ENCODE measurements at places on chromosomes 5 and 9. TPM values are rescaled to one million over a fixed set of nuclear protein-coding genes. Genes with fewer than 3 reads are reported as not detected.

DNA sequence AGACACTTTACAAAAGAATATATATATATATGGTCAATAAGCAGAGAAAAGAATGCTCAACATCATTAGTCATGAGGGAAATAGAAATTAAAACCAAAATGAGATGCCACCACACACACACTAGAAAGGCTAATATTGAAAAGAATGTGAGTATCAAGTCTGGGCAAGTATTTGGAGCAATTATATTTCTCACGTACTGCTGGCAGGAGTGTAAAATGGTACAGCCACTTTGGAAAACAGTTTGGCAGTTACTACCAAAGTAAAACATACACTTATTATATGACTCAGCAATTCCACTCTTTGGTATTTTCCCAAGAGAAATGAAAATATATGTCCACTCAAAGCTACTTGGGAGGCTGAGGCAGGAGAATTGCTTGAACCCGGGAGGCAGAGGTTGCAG is 29.8 kb downstream of the NEUROG1 start:
- DNase-seq = no peak

- DNase-seq = no peak
Observed at GRCh38 chr5:138574744-138575193, 432 bp downstream of the HSPA9 start.

GRCh38 chr9:130956636-130957450 is 17.8 kb upstream of the FIBCD1 start:
- no peak for DNase-seq

- DNase-seq = no peak
Observed at GRCh38 chr9:12538842-12539579, 154.2 kb upstream of the TYRP1 start.

- DNase-seq = no peak
Observed at GRCh38 chr5:59722874-59723273, 170.7 kb downstream of the PDE4D start.

- DNase-seq = no peak
Observed at GRCh38 chr5:39167141-39167971, 52.0 kb downstream of the FYB1 start.

DNA sequence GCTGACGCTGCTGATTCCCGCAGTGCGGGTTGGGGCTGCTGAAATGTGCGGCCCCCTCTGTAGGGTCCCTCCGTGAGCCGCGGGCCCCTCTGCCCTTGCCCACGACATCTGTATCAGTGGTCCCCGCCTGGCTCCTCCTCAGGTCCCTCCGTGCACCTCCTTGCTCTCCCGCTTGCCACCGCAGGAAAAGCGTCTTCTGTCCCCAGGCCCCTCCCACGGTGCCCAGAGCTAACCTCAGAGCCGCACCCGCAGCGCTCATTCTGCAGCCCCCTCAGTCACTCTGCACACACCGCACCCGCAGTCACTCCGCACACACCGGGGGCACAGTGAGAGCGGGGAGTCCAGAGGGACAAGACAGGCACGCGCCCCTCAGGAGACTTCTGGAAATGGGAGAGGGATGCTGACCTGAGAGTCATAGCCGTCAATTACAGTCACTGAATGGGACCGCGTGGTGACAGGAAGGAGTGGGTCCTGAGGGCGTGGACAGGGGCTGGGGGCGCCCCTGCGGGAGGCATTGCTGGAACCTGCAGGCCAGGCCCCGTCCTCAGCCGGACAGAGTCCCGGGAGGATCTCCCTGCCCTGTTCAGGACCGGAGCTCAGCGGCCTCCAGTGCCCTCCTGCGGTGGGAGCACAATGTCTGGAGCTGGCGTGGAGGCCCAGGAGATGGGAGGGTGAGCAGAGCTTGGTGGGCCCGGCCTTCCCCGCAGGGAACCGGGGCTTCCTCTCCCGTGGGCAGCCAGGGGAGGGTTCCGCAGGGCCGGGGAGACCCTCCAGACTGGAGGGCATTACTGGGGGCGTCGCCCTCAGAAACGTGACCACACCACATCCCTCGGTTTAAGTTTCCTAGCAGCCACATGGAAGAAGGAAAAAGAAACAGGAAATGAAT is 66.1 kb upstream of the CTSL start:
- DNase-seq = no peak

GRCh38 chr9:81964218-81965171 is 21.2 kb downstream of the SPATA31D3 start:
- DNase-seq = no peak

GRCh38 chr9:36217256-36217968 is 26.7 kb downstream of the CLTA start:
- no peak for DNase-seq

DNA sequence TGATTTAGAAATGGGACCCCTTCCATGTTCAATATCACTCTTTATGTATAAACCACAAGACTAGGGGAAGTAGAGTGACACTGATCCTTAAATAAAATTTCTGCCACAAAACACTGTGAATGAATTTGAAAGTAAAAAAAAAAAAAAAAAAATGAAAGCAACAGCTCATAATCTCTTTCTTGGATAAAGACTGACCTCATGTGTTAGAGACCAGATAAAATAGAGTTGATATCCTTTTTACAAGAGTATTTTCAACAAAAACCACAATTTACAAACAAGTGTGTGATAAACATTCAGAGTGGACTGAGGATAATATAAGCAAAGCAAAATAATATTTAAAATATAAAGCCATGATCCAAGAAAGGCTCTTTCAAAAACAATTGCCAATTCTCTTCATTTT is 180.2 kb downstream of the FBXL17 start:
- no peak for DNase-seq

DNA sequence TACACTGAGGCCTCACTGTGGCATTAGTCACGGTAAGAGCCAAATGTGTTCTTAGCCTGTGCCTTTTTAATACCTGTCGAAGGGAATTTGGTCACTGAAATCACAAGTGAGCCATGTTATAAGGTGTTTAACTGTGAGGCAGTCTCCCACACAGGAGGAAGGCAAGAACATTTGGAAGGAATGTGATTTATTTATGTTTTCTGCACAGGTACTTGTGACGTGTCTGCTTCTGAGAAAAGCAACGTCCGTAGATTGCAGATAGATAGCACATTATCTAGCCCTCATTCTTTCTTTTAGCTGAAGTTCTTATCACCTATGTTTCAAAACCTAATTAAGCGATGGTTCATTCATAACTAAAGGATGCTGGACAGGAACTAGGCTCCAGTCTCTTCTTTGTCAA is 19.0 kb upstream of the SMARCA2 start:
- DNase-seq = no peak

DNA sequence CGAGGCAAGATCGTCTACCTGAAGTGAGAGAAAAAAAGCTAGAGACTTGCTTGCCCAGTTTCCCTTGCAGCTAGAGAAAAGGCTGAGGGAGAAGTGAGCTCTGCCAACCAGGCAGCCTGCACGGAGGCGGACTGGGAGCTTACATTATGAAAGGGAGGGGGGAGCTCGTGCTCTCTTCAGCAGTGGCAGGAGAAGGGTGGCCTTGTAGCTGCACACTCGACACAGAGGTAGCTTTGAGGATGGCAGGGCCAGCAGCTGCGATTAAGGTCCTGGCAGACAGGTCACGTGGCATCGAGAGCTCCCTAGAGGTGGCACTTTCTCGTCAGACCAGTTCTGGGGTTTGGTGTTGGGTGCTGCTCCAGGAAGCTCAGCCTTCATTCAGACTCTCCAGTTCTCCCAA is 26.7 kb downstream of the APBA1 start:
- DNase-seq = no peak

The PSD2 gene
- 0.48 TPM for total RNA-seq

The PTGDS gene
- 3.3 TPM for total RNA-seq

Measured in urinary bladder (tissue), 4 donors.